ENCODE measurements at places on chromosomes 1 and 21.

DNA sequence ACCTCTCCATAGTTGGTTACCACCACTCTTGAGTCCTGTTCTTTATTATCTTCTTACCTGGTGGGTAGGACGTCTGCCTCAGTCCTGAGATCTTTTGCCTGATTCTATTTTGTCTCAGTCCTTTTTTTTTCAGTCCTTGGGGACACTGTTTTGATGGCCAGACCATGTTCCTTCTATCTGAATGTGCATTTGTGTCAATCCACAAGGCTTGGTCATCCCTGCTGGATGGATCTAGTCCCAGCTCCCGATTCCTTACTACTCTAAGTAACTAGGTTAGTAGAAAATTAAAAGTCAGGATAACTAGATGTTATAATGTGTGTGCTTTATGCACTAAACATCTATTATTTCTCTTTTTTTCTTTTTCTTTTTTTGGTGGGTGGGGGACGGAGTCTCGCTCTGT is 28.1 kb upstream of the AK4 start:
- no peak for DNase-seq

DNA sequence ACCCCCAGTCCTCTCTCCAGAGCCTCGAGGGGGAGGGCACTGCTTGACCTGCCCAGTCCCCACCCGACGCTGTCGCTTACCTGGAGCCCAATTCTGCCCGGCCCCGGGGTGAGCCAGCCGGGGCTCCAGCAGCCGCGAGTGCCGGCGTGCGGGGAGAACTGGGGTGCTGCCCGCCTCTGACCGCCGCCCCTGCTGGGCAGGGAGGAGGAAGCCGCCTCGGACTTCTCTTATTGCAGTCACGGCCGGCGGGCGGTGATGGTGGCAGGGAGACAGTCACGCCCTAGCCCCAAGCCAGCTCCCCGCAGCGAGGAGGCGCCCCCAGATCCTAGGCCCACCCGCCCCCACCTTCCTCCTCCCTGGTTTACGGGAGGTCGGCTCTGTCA is at the start of gene FGR:
Gene FGR (minus strand): TSS at position 201 of the 383 bp plus-strand sequence. CDS start 11,269 bp downstream, outside the sequence.
- DNase-seq: no peak

DNA sequence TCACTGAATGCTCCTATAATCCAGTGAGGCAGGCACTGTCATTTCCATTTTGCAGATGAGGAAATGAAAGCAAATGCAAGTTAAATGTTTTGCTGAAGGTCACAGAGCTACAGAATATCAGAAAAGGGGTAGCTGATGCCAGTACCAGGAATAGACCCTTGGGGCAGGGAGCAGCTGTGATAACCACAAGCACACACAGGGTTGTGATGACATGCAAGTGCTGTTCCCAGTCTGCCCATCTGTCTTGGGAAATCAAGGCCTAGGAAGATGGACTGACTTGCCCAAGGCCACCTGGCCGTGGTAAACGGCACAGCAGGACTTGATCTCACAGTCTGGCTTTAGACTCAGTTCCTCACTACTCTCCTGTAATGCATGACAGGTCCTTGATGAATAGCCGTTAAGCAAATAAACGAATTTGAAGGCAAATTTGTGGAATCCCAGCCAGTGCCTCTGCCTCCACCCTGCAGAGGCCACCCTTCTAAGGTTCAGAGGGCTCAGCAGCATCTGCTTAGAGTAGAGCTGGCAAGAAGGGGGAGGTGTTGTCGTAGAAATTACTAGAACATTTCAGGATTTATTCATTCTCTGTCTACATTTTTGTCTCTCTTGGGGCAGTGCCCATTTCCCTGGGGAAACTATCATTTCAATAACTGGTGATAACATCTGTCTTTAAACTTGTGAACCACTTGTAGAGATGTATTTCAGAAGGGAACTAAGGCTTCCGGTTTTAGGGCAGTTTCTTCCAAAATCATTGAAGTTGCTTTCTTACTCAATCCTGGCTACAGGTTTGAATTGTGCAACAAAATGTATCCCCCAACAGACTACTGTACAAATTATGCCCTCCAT is 53.2 kb upstream of the MRPS6 start:
- no peak for DNase-seq

GRCh38 chr1:165342168-165342567 is 14.3 kb downstream of the LMX1A start:
- no peak for DNase-seq

DNA sequence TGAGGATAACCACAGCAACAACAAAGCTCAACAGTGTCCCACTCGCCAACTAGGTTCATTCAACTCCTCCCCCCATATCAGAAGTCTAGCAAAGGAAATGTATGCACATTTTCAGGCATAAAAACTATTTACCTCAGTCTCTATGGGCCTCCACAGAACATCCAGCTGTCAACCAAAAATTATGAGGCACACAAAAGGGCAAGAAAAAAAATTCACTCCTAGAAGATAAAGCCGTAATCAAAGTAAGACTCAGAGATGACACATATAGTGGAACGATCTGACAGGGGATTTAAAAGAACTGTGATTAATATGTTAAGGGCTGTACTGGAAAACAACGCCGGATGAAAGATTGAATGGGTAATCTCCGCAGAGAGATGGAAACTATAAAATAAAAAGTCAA is 158.7 kb downstream of the NTPCR start:
- no peak for DNase-seq

- DNase-seq: no peak
These were observed 883 bp downstream of the LAMTOR2 start for GRCh38 chr1:156055281-156056048.

DNA sequence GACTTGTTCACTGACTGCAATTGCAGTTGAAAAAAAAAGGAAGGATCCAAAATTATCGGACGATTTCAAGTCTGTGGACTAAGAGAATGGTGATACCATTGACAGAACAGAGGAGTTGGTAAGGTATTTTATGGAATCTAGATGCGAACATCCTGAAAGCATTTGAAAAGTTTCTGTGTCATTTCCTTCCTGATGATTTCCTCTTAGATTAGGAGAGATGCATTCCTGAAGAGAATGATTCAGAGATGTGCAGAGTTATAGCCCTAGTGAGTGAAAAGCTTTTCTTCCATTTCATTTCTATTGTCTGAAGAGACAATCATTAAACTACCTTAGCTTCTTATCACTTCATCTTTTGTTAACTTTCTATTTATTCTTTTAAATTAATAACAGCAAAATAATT is 200.0 kb downstream of the KCNK2 start:
- DNase-seq: no peak

- DNase-seq: no peak
These were observed 80.9 kb upstream of the CDC42BPA start for GRCh38 chr1:227399152-227399730.

DNA sequence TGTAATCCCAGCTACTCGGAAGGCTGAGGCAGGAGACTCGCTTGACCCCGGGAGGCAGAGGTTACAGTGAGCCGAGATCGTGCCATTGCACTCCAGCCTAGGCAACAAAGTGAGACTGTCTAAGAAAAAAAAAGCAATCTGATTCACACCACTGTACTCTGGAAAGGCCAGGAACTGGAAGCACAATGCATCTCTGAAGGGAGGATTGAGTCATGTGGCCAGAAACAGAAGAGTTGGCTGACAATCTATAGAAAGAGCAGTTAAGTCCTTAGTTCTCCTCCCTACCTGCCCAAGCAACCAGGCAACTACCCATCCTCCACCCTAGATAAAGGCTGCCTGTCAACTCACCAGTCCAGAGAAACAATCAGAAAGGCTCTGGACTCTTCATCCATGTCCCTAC is 45.9 kb downstream of the PIK3R3 start:
- no peak for DNase-seq

- no peak for DNase-seq
These were observed 3.4 kb upstream of the GPR89B start for GRCh38 chr1:147924813-147925212.

DNA sequence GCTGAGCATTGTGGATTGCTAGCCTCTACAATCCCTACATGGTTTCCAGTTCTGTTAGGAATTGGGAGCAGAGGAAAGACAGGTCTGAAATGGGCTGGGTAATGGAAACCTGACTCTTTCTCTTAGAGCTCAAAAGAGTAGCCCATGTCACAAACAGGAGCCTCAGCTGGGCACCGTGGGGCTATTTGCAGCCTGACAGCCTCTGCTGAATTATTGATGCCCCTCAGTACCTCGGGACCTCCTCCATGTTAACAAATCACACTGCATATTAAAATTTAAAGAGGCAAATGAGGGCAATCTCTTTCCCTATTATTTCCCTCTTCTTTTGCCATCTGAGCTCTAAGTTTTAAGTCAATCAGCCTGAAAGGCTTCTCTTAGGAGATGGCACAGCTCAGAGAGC is 157.1 kb downstream of the TSEN15 start:
- DNase-seq: no peak

DNA sequence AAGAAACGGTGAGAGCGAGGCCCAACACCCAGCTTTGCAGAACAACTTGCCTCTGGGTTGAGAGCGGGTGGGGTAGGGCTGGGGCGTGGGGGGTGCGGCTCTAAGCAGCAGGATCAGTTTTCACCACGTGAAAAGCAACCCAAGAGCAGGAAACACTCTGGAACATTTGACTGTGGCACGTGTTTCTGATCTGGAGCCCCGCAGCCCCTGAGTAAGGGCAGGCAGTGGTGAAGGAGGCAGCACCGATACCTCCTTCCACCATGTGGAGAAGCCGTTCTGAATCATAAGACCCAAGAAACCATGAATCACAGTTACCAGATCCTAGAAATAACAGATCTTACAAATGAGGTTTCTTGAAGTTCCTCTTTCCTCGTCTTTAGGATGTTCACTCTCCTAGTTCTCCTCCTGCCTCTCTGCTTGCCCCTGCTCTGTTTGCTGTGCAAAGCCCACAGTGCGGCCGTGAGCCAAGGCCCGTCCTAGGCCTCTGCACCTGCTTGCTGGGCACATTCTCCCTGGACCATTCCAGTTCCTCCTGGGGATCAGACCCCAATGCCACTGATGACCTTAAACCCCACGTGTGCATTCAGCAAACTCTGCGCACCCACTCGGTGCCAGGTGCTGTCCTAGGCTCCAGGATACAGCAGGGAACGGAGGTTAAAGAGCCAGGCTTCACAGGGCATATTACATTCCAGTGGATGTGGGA is 31.9 kb downstream of the SLC1A7 start:
- no peak for DNase-seq

GRCh38 chr1:92117526-92117925 is 37.4 kb downstream of the BTBD8 start:
- no peak for DNase-seq
